ENCODE measurements at places on chromosomes 6 and 20.

GRCh38 chr6:106751501-106752252 is 122.3 kb downstream of the QRSL1 start:
- peak; percentile 73 for DNase-seq

- DNase-seq = no peak
Observed at GRCh38 chr6:128574402-128574801, 54.0 kb upstream of the PTPRK start.

GRCh38 chr6:72740135-72740534 is 118.3 kb downstream of the KCNQ5 start:
- DNase-seq = no peak

GRCh38 chr6:3063733-3064700 is 4.3 kb upstream of the RIPK1 start:
- DNase-seq = peak; percentile 87

DNA sequence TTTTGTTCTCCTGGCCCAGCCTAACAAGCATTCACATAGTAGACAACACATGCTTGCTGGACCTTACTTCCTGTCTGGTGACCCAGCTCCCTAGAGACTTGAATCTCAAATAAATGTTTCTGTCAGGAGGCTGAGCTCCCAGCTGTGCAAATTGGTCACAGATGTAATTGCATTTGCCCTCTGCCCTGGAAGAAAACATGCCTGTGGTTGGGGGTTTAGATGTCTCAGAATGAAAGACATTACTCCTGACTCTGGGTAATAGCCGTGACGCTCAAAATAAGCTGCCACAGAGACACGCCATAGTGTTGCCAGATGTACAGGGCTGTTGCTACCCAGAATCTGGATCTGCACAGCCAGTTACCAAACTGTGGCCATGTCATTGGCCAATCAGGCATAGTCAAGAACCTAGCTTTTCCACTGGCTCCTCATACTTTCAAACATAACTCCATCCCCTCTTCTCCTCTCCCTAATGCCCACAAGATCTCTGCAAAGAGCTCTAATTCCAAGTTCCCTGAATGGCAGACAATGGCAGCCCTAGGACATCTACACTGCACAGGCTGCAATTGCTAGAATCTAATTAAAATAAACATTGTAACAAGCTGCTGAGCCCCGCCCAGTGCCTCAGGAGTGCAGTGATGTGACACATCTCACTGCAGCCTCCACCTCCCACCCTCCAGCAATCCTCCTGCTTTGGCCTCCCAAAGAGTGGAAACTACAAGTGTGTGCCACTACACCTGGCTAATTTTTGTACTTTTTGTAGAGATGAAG is 32.8 kb upstream of the GMPR start:
- DNase-seq = no peak

- no peak for DNase-seq
Observed at GRCh38 chr6:132496519-132497180, 16.3 kb downstream of the STX7 start.

DNA sequence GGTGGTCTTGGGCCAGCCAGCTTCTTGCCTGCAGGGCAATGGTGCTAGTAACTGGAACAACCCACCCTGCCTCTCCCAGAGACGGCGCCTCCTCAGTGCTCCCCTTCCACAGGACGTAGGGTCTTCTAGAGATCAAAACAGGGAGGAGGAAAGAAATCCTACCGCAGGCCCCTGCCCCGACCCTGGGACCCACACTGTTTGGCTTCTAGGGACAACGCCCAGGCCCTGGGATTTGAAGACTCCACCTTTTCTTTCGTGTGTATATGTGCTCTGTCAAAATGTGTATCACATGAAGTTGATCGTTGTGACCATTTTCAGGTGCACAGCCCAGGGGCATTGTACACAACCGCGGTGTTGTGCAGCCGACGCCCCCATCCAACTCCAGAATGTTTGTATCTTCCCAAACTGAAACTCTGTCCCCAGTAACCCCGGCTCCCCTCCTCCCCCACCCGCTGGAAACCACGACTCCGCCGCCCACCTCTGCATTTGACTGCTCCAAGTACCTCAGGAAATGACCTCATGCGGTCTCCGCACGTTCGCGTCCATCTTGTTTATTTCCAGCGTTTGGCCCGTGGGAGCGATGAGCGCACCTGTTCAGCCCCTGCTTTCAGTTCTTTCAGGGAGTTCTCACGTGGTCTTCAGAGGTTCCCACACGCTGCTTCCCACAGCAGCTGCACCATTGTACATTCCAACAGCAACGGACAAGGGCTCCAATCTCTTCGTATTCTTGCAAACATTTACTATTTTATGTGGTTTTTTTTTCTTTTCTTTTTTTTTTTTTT is 3.4 kb upstream of the BHLHE23 start:
- no peak for DNase-seq

- no peak for DNase-seq
Observed at GRCh38 chr6:84512391-84512790, 252.0 kb downstream of the TBX18 start.

DNA sequence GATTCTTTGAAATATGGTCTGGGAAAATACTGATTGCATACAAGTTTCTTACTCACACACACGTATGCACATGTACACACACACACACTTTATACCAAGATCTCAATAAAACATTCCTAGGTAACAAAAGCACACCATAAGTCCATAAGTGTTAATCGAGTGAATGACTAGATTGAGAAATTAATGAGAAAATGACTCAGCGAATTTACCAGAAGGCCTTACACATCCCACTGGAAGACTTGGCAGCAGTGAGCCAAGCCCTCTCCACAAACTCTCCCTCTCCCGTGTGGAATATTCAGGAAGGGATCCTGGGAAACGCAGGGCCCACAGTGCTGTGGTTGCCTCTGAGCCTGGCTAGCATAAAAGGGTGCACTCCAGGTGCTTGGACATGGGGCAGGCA is 227.2 kb downstream of the LY86 start:
- no peak for DNase-seq

DNA sequence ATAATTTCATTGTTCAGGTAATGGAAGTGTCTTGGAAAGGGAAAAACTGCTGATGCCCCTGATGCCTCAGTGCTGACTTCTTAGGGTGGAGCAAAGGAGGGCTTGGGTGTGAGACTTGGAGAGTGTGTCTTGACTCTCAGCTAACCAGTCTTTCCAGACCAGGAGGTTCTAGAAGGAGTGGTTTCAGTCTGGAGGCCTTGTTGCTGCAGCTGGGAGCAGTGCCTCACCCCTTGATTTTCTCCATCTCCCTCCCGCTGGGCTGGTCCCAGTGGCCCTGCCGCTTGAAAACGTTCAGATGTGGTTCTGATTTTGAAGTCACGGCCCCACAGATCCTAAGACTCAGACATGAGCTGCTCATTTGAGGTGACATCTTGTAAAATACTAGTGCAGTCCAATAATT is 5.4 kb downstream of the DSP start:
- no peak for DNase-seq

DNA sequence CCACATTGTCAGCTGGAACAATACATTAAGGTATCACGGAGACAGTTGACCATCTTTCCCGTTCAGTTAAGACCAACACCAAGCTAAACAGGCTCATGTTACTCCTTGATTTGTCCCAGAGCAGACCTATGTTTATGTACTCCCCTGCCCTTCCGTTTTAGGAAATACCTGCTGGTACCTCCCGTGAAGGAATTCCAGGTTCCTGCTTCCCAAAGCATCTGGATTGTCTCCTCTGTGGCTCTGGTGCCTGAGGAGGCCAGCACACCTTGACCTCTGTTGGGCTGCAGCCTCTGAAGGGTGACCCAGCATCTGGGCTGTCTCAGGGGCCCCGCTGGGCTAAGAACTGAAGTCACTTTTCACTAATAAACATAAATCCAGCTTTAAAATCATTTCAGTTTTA is 647.8 kb upstream of the MARCKS start:
- DNase-seq = no peak

- DNase-seq = no peak
Observed at GRCh38 chr20:3239026-3239866, at the start of gene SLC4A11. Gene SLC4A11, minus strand, starts transcription at chr20:3239190. Its CDS starts 53 bp downstream, at chr20:3239137.

DNA sequence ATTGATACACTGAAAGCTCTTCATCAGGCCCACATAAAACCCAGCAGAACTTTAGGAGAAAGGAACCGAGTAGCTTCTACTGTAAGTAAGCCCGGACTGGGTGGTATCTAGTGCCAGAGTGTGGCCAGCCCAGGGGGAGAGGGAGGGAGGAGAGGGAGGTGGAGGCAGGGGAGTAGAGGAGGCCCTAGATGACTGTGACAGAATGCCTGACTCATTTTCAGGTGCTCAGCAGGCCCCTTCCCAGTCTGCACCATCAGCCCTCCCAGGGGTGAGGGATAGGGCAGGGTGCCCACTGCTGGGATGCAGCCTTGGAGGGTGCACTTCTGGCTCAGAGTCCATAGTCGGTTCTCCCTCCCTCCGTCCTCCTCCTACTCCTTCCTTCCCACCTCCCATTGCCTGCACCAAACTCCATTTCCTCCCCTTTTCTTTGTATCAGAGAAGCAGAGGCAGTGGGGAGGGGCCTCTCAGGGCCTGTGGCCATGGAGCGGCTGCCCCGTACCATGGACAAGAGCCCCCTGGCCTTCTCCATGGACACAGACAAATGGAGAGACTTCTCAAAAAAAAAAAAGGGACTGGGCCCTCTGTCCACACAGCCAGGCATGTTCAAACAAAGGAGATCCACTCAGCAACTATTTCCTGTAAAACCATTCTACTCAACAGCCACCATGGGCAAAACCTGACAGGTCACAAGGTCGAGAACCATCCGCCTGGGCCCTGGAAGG is 184.9 kb upstream of the SNX9 start:
- no peak for DNase-seq

DNA sequence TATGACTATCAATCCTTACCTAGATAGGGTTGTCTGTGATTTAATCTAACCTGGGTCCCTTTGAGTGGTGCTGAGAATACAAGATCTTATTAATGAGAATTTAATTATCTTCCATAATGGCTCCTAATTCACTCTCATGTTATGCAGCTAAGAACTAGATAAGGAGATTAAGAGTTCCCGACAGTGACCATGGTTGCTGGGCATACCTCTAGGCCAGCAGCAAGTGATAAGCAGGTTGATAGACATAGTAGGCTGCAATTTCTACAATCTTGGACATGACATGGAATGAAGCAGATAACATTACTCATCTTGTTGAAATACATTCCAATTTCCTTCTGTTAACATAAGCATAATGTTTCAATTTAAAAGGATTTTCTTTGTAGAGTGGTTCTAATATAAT is 27.1 kb downstream of the SPACA1 start:
- no peak for DNase-seq

All from NCI-H446 (cell line).